MCF 10A (cell line): ENCODE measurements at places on chromosomes 3 and 15. TPM values are rescaled to one million over a fixed set of nuclear protein-coding genes. Genes with fewer than 3 reads are reported as not detected.
A peak's percentile ranks its signal among the peaks of the same experiment; 100 is the strongest.

DNA sequence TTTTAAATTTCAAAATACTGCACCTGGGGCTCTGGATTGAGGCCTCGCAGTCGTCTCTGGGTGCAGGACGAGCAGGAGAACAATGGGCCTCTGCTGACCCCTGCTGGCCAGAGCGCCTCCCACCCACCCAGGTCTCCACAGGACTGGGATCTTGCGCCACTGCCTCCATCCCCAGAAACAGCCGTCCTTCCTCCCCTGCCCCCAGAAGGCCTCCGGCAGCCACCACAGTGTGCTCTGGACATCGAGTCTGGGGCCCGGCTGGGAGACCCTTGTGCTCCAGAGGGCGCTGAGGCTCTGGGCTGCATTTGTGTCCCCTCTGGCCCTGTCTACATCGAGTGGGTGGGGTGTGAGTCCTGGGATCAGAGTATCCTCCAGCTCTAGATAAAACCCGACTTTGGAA lies 6.7 kb upstream of the ACSBG1 start:
- peak; percentile 79 for DNase-seq
- H3K4me3 ChIP-seq: no peak overlapping the region
- H3K4me1 ChIP-seq: peaks cover 5% of the 10 kb centered on the region
- H3K27me3 ChIP-seq: no peaks in the 10 kb centered on the region

ADAMTS9 gene
- 0.86 and 1.8 TPM in 2 replicates for total RNA-seq

DNA sequence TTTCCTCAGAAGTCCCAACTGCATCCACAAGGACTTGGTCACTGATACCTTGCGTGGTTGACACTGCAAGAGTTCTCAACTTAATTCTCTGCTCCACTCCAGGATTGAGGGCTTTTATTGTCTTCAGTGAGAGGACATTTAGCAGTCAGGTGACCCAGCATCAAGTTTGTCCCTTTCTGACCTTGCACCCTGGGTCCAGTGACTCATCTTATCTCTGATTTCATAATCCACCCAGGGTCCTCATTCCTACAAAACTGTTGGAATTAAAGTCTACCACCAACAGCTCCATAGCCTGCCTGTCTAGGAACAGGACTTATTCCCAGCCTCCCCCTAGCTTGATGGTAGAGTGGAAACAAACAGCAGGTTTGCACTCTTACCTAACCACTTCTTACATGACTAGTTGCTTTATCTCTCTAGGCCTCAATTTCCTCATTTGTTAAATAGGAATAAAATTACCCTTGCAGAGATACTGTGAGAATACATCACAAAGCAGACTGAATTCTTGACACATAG lies 151.3 kb upstream of the LPP start:
- no peaks in the 10 kb centered on the region for H3K36me3 ChIP-seq
- no peaks in the 10 kb centered on the region for H3K4me1 ChIP-seq
- H3K27ac ChIP-seq: no peak overlapping the region

- H3K27ac ChIP-seq: no peak overlapping the region
- no peaks in the 10 kb centered on the region for H3K36me3 ChIP-seq
These were observed 34.0 kb upstream of the TNFAIP8L3 start for GRCh38 chr15:51128701-51129100.

CFAP20DC gene
- 1.1 and 1.5 TPM in 2 replicates for total RNA-seq
